ENCODE measurements at places on chromosomes 13 and 19. TPM values are rescaled to one million over a fixed set of nuclear protein-coding genes. Genes with fewer than 3 reads are reported as not detected.

The ADGRE1 gene
- not detected for polyA plus RNA-seq

The FFAR2 gene
- 0.10 TPM for polyA plus RNA-seq

The IGSF23 gene
- polyA plus RNA-seq, result 0.86 TPM

The EBI3 gene
- 0.73 TPM for polyA plus RNA-seq

The ZNF714 gene
- polyA plus RNA-seq, result 2.2 TPM

DNA sequence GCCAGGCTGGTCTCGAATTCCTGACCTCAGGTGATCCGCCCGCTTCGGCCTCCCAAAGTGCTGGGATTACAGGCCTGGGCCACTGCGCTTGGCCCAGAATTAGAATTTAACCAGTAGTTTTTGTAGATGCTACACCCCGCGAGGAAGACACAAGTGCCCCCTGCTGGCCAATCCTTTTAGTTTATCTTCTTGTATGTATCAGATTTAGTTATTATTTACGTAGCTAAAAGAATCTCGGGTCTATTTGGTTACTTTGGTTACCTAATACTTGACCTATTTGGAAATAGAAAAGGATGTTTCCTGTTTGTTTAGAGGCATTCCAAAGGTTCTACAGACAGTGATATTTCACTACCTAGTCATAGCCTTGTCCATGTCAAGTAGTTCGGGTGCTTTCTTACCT lies 22.0 kb downstream of the MUC16 start:
- DNase-seq, result no peak

- DNase-seq, result no peak
Observed at GRCh38 chr19:15330801-15331418, 1.4 kb downstream of the BRD4 start.

GRCh38 chr19:18782559-18783225 lies 8.4 kb downstream of the COMP start:
- no peak for DNase-seq

DNA sequence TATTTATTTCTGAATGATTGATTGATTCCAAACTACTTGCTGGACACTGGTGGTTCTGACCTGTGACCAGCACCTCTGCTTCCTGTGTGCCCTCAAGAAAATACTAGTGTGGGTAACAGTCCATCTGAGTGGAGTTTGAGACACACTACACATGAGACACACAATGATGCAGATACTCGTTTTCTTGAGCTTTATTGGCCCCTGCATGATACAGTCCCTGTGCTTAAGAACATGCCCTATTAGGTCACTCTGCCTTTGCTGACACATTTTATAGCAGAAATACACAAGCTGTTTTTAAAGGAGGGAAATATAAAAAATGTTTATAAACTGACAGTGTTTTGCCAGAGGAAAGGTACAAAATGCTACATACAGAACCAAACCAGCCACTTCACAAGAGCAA lies 126.9 kb downstream of the STK24 start:
- no peak for DNase-seq

GRCh38 chr13:102587916-102588315 lies 8.9 kb upstream of the TPP2 start:
- no peak for DNase-seq

DNA sequence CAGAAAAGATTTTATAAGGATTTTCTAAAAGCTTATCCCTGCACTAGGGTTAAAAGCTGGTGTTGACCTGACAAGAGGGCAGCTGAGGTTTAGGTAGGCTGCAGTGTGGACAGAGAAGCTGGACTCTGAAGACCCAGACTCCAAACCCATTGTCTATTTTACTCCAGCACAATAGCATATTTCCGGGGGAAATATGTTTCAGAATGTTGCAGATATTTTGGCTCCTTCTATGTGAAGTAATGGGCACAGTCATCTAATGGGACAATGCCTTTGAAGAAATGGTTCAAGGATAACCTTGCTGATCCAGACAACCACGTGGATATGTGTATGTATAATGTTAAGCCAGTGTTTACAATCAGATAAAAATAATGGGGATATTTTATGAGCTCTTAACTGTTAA lies 173.8 kb upstream of the TSC22D1 start:
- no peak for DNase-seq
